ENCODE measurements at places on chromosomes 6 and 20. TPM values are rescaled to one million over a fixed set of nuclear protein-coding genes. Genes with fewer than 3 reads are reported as not detected.
A peak's percentile ranks its signal among the peaks of the same experiment; 100 is the strongest.

- DNase-seq = no peak
Observed at GRCh38 chr20:20014659-20015058, 2.5 kb upstream of the NAA20 start.

DNA sequence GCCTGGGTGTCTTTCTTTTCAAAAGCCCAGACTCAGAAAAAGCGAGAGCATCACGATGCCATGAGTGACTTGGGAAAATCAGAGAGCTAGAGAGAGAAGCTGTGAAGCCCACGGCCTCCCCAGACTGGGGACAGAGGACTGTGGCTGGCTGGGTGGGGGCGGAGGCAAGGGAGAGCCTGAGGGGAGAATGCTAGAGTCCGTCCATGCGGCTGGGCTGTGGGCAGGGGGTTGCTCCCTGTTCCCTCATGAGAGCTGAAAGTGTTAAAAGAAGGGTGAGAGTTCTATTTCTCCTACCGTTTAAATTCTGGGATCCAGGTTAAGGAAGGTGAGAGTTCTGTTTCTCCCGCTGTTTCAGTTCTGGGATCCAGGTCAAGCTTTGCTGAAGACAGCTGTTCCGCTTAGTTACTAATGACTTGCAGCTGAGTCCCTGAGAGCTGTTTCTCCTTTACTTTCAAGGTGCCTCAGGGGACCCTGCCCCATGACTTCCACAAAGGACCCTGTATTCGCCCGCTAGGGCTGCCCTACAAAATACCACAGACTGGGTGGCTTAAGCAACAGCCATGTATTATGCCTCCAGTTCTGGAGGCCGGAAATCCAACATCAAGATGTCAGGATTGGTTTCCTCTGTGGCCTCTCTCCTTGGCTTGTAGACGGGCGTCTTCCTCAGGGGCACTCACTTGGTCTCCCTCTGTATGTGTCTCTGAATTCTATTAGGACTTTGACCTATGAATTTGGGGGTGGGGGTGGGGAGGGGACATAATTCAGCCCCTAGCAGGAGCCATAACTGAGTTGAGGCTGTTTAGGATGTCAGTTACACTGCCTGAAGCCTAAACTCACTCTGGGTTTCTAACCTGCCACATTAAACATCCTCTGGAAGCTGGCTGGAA is 127.0 kb downstream of the PXDC1 start:
- DNase-seq = no peak

- DNase-seq = no peak
Observed at GRCh38 chr6:105045526-105045925, 88.6 kb downstream of the LIN28B start.

- no peak for DNase-seq
Observed at GRCh38 chr6:56692523-56693245, 50.0 kb upstream of the DST start.

- peak; percentile 77 for DNase-seq
Observed at GRCh38 chr20:63183422-63184146, 32.3 kb downstream of the YTHDF1 start.

GRCh38 chr6:6946206-6947155 is 161.3 kb upstream of the RREB1 start:
- DNase-seq = no peak

GRCh38 chr6:34201455-34202107 is 35.1 kb upstream of the HMGA1 start:
- DNase-seq = no peak

GRCh38 chr6:43865086-43865485 is 95.1 kb downstream of the VEGFA start:
- no peak for DNase-seq

DNA sequence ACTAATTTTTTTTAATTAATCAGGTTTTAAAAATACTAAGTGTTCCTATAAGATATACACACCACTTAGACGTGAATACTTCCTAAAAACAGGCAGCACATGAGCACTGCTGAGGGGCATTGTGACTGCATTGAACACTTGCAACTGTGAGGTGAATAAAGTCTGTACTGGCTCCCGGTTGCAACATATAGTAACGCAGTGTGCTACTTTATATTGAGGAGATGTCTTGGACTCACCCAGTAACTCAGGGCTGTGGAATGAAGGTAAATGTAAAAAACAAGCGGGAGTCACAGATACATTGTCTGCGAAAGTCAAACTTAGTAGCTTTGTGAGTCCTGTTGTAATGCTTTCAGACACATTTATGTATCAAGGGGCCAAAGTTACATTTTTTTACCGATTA is 17.0 kb upstream of the HLA-A start:
- DNase-seq = no peak

DNA sequence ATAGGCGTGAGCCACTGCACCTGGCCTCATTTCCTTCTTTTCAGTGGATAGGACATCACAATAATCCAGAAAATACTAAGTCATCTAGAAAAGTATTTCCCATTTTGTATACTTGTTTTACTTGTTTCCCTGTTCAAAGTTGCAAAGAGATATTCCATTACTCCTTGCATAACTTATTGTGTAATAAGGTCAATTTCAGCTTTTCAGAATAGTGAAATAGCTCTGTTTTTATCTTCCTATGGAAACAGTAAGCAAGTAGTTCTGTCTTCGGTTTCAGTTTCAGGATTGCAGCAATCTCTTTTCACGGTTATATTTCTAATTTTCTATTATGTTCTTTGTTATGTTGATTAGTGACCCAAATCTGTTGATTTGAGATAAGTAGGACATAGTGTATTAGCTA is 6.0 kb downstream of the STX11 start:
- DNase-seq = no peak

The RTF2 gene
- 57.2 TPM for total RNA-seq

- DNase-seq = no peak
Observed at GRCh38 chr6:128874863-128875262, 8.1 kb upstream of the LAMA2 start.

DNA sequence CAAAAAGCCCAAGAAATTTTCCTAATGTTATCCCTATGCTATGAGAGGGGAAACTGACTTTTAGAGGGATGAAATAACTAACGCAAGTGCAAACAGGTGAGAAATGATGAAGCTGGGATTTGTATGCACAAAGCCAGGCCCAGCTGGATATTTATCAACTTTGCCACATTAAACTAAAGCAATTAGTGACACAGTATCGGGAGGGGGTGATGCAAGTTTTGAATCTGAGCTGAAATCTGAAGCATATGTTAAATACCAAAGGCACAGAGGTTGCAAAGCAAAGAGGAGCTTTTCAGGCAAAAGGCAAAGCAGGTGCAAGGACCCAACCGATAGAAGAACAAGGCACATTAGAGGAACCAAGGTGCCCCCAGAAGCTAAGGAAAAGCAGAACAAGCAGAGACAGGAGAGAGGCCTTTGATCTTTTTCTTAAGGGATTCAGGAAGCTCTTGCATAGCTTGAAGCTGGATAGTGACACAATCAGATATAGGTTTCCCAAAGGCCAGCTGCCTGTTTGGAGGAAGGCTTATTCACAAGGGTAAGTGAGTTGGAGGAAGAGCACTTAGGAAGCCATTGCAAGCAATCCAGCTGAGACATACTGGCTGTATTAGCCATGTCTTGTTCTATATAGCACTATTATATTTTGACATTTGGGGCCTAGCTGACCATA is 207.5 kb downstream of the HIVEP2 start:
- no peak for DNase-seq

The SRSF12 gene
- 7.6 TPM for total RNA-seq

The FAM135A gene
- 25.0 TPM for total RNA-seq

Measured in H9 (cell line).